ENCODE measurements at places on chromosomes 7 and 10.

DNA sequence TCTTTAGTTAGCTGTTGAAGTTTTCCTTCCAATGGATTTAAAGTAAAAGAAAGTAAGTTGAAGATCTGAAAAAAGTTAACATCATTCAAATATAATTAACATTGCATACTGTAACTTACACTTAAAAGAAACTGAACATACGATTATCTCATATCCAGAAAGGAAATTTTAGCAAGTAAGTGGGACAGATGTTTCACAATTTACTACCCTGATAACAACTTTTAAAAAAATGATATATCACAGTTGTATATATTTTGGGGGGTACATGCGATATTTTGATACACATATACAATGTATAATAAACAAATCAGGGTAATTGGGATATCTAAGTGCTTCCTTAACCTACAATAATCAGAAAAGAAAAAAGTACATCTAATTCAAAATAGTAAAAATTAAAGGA, 44.2 kb downstream of the ASZ1 start:
- no peak for DNase-seq

GRCh38 chr7:53657586-53657985, 622.2 kb downstream of the POM121L12 start:
- no peak for DNase-seq

GRCh38 chr10:121425623-121426022, 172.6 kb downstream of the FGFR2 start:
- no peak for DNase-seq

- no peak for DNase-seq
Observed at GRCh38 chr10:78510566-78511323, 477.1 kb downstream of the RPS24 start.

- no peak for DNase-seq
Observed at GRCh38 chr7:122881324-122881723, 4.9 kb downstream of the CADPS2 start.

GRCh38 chr7:82335927-82336326, 107.7 kb downstream of the CACNA2D1 start:
- DNase-seq: no peak

- DNase-seq: no peak
Observed at GRCh38 chr7:103009466-103010185, 65.0 kb downstream of the FBXL13 start.

DNA sequence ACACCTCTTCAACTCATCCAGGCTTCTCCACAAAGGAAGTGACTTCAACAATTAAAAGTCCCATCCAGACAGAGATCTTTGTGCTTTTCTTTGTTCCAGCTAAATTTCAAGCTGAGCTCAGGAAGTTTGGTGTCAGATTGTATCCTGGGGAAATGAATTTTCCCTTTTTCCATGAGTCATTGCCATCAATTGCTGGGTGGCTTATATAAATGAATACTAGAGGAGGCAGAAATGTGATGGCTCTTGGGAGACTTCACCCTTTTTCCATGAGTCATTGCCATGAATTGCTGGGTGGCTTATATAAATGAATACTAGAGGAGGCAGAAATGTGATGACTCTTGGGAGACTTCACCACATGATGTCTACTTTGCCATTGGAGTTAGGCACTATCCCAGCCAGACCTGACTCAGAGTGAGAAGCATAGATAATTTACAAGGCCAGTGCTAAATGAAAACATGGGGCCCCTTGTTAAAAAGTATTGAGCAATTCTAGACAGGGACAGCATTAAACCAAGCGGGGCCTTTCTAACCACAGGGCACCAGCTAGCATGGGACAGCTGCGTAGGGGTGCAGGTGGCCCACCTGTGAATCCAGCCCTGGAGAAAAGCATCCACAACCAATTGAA, 339.2 kb upstream of the PODXL start:
- DNase-seq: peak; percentile 97

DNA sequence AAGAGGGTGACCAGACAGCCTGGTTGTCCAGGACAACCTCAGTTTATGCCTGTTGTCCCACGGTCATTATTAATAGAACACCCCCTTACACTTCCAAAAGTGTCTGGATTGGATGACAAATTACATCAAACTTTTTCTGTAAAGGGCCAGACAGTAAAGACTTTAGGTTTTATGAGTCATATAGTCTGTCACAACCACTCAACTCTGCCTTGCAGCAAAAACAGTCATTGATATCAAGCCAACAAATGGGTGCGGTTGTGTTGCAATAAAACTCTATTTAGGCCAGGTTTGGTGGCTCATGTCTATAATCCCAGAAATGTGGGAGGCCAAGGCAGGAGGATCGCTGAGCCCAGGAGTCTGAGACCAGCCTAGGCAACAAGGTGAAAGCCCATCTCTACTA, 66.7 kb upstream of the ATP6V0A4 start:
- DNase-seq: peak; percentile 56

DNA sequence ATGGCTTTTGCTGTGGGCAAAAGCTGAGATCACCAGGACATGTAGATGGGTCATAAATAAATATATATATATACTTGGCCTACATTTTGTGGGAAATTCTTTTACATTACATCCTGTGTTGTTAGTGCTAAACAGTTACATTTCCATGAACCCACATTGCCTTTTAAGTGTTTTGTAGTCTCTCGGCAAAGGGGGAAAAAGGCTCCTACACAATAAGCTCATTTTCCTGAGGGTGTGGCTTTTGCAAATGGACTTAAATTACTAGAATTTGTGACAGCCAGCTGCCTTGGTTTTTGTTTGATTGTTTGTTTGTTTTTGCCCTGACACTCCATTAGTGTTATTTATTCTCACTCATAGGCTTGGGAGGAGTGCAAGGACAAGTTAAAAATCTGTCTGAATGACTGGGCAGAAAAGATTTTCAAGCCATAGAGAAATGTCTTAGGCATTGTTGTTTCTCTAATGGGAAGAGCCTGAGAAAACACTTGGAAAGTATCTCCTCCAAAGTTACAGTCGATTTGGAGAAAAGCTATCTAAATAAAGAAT, 128.8 kb downstream of the DGKB start:
- no peak for DNase-seq

- DNase-seq: no peak
Observed at GRCh38 chr7:94650147-94651051, 5.5 kb downstream of the SGCE start.

DNA sequence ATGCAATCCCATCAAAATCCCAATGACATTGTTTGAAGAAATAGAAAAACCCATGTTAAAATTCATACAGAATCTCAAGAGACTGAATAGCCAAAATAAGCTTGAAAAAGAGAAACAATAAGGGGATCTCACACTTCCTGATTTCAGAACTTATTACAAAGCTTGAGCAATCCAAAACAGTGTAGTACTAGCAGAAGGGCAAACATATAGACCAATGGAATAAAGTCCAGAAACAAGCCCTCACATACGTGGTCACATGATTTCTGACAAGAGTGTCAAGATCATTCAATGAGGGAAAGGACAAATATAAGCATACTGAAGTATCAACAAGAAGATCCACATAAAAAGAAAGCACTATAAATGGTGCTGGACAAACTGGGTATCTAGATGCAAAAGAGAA, 31.9 kb downstream of the MICU1 start:
- no peak for DNase-seq

DNA sequence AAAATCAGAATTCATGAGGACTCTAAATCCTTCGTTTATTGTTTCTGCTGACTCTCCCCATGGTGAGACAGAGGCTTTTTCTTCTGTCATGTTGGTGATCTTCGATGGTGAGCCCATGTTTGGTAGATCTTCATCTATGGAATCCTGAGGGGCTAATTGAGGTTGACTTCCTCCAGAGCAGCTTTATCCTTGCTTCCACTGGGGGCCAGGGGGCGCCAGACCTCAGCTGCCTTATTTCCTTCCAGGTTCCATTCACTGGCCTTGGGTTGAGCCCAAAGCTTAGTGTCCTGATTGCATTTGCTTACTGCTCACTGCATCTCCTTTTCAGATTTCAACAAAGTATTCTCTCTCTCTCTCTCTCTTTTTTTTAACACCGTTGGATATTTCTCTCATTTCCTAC, 80.7 kb downstream of the GCC1 start:
- DNase-seq: no peak

GRCh38 chr7:17690030-17690429, 250.3 kb downstream of the SNX13 start:
- peak; percentile 74 for DNase-seq

- DNase-seq: no peak
Observed at GRCh38 chr10:80492848-80493521, 38.9 kb downstream of the TSPAN14 start.

DNA sequence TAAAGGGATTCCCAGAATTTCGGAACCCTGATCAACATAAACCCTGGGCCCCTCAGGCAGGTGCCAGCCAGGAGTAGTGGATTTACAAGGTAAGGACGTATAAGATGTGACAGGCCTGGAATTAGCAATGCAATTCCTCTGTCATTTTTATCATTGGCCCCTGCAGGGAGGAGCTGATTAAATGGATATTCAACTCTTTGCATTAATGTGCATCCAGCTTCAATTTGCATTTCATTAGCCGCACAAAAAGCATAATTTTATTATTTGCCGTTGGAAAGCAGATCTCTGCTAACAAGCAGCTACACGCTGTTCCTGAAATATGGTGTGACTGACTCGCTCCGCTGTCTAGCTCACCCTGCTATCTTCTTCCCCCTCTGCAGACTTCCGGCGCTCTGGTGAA, 195.8 kb downstream of the RPS24 start:
- DNase-seq: no peak

GRCh38 chr7:2923291-2923781, 79.2 kb upstream of the GNA12 start:
- DNase-seq: no peak

GRCh38 chr7:115494529-115495147, 535.9 kb downstream of the TFEC start:
- DNase-seq: no peak

- DNase-seq: no peak
Observed at GRCh38 chr10:11612021-11613001, 861 bp upstream of the USP6NL start.

Data from GM04503 (cell line).